Heart right ventricle (tissue), 16 donors: ENCODE measurements at places on chromosomes 16 and 17. TPM values are rescaled to one million over a fixed set of nuclear protein-coding genes. Genes with fewer than 3 reads are reported as not detected.

ALOX15B gene
- total RNA-seq: 0.16 TPM

TBC1D3 gene
- total RNA-seq: not detected

PIPOX gene
- 0.95 TPM for total RNA-seq

PRAC1 gene
- not detected for total RNA-seq

NPLOC4 gene
- total RNA-seq: 88.5 TPM
